ENCODE measurements at places on chromosomes 6 and 20.
A peak's percentile ranks its signal among the peaks of the same experiment; 100 is the strongest.

DNA sequence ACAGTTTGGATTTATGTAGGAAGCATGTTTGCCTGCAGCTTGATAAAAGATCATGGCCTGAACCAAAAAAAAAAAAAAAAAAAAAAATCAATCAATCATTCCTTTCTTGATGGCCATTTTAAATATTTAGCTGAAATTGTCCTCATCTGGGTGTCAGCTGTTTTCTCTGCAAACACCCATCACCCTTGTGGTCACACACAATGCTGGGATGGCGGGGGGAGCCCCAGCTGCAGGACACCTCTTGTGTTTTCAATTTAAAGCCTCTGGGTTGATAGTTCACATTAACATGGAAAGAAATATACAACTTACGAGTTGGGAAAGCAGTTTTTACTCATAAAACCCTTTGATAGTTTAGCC lies 160.4 kb downstream of the ZFP64 start:
- DNase-seq = no peak

DNA sequence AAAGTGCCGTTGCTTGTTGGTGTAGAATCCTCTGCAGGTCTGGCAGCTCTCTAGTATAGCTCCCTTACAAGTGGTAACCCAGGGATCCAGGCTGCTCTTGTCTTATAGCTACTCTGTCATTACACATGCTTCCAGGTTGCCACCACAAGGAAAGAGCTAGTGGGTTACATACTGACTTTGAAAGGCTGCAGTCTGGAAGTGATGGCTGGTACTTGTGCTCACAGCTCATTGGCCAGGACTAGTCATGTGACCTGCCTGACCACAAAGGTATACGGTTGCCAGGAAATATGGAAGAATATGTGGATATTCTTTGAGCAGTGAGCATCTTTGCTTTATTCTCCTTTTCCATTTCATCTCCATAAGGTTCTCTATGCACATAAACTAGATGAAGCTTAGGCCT lies 46.0 kb downstream of the RREB1 start:
- DNase-seq = no peak

GRCh38 chr6:151690768-151691562 lies 116.5 kb upstream of the ESR1 start:
- no peak for DNase-seq

DNA sequence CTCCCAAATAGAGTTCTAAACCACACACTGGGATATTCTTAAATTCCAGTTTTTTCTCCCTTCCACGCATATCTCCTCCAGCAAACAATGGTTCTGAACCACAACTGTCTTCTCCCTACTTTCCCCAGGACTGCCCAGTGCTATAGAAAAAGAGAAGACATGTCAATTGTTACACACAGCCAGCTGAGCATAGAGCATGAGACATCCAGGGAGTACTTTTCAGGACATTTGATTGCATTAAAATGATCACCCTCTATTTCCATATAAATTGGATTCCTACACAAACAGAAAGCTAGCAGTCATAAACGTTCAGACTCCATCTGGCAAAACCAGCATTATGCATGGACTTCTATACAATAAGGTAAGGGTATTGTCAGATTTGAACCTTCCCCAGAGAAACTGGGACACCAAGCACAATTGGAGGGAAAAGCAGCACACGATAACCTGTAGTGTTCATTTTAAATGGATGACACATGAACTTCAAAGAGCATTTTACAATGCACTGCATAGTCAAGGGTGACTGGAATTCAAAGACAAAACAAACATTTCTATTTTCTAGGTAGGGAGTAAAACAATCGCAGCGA lies 93.1 kb upstream of the HEY2 start:
- no peak for DNase-seq

GRCh38 chr6:43074847-43075669 lies 1.1 kb upstream of the PTK7 start:
- no peak for DNase-seq

DNA sequence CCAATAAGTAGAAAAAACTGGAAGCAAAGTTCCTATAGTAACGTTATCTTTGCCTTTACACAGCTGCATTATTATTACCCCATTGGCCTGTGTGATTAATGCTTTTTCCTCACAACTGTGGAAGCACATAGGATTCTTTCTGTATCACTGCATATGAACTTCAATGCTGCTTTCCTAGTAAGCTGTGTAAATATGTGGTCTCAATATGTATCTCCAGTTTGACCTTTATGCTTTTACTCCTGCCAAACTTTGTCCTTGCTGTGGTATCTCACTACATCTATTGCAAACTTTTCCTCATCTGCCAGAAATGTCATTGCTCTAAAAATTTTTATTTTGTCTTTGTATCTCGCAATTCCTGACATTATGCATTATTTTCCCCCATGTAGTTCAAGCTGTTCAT lies 168.6 kb downstream of the ZFAND3 start:
- no peak for DNase-seq

DNA sequence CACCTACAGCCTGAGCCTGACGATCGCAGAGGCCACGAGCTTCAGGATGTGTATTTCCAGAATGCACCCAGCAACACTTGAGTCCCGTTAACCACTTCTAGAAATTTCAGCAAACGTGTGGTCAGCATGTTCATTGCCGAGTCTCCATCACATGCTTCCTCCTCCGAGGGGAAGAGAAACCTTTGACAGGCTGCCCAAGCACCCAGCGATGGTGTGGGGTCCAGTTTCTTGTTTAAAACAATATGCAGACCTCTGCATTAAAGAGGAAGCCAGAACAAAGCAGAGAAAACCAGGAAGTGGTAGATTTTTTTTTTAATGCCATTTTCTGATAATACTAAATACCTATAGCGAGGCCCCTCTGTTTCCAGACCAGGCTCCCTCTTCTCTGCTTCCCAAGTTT lies 71.9 kb downstream of the GNAS-AS1 start:
- no peak for DNase-seq

GRCh38 chr20:16147216-16147615 lies 426.0 kb downstream of the KIF16B start:
- no peak for DNase-seq

GRCh38 chr6:3918469-3918868 lies 69.3 kb downstream of the FAM50B start:
- no peak for DNase-seq

DNA sequence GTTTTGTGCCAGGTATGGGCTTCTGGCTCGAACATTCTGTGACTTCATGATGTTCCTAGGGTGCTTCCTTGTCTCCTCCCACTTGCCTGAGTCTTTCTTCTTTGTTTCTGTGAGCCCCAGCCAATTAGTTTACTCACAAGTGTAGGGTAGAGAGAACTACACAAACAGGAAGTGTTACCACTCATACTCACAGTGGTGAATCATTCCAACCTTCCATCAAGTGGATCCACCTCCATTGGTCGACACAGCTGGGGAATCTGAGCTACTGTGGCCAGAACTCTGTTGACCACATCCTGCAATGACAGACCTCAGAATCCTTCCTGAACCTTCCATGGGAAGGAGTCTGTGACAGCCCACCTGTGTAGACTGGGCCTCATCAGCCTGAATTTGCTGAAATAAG lies 76.8 kb downstream of the UNC5CL start:
- no peak for DNase-seq

- no peak for DNase-seq
These were observed 42.8 kb upstream of the TAF8 start for GRCh38 chr6:42007286-42008137.

GRCh38 chr20:60007464-60007863 lies 49.2 kb downstream of the CDH26 start:
- DNase-seq = no peak

- DNase-seq = no peak
These were observed 49.5 kb upstream of the TULP4 start for GRCh38 chr6:158262755-158263154.

DNA sequence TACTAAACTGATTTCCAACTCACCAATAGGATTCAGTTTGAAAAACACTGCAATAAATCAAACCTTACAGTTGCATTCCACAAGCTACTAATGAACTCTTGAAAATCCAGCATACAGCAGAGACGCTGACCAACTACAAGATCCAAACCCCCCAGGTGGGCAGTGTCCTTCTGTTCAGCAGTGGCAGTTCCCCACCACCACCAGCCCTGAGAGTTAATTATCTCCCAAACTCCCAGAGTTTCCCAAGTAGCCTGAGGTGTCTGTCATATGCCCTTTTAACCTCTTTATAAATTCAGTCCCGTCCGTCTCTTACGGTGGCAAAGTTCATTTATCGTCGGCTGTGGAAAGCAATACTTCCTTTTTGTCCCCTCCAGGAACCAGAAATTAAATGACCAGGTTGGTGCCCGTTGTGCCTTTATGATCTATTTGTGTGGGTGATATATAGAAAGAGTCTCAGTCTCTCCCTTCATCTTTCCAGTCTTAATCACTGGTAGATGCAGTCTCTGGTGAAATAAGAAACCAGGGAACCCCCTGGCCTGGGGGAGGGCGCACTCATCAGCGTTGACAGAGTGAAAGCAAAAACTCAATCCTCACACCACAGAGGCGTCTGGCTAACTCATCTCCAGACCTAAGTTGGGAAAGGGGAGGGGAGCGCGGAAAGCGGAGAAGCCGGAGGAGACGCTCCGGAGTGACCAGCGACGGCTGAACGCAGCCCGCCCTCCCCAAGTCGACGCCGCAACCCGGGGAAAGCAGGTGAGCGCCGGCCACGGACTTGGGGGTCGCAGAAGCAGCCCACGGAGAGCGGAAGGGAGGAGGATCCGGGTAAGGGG lies 717 bp downstream of the MRPL14 start:
- DNase-seq = peak; percentile 32

DNA sequence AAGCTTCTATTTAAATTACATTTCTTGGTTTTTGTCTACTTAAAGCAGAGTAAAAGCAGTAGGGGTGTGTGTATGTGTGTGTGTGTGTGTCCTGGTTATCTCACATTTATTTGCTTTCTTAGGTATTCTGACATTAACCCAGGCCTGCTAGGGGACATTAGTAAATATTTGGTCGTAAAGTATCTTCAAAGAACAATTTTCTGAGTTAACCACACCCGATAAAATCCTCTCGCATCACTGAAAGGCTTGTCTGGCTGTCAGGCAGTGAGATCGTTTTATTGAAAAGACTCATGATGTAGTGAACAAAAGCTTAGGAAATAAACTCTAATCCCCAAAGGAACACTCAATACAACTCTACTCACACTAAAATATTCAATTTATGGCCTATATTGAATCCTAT lies 77.9 kb downstream of the ZNF217 start:
- DNase-seq = no peak

- no peak for DNase-seq
These were observed 550.0 kb downstream of the EYS start for GRCh38 chr6:65157025-65157424.

- no peak for DNase-seq
These were observed 10.5 kb downstream of the BCL2L1 start for GRCh38 chr20:31712112-31712553.

DNA sequence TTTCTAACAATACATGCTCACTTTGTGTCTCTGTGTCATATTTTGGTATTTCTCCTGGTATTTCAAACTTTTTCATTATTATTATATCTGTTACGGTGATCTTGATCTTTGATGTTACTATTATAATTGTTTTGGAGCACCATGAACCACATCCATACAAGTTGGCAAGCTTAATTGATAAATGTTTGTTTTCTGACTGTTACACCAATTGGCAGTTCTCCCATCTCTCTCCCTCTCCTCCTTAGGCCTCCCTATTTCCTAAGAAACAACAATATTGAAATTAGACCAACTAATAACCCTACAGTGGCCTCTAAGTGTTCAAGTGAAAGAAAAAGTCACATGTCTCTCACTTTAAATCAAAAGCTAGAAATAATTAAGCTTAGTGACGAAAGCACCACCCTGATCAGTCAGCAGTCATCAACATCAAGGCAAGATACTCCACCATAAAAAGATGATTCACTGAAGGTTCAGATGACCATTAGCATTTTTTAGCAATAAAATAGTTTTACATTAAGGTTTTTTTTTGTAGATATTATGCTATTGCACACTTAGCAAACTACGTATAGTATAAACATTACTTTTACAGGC lies 61.5 kb downstream of the IBTK start:
- no peak for DNase-seq

- DNase-seq = no peak
These were observed 537 bp downstream of the TCP1 start for GRCh38 chr6:159788753-159789376.

DNA sequence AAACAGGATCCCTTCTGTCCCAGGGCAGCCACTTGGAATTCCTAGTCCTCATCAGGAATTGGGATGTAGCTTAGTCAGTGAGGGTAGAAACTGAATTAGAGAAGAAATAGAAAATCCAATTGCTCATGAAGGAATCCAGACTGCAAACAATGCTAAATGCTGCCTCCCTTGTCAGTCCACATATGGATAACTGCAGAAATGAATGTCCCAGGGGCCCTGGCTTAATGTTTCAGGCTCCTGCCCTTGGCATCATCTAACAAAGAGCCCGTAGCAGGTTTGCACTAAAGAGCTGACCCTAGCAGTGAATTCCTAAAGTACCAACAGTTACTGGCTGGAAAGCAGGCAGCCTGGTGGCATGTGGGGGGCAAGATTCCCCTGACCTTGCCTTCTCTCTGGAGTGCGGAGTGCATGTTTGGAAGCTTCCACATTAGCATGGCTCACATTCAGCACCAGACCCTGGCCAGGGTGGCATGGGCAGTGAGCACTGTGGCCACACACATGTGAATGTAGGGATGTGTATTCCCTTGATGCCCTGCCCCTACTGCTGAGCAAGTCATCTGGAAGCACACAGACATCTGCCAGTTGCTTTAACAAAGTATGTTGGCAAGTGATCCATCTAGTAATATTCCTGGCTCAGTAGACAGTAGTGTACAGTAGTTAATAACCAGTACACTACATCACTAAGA lies 394.5 kb downstream of the CDC5L start:
- DNase-seq = no peak

DNA sequence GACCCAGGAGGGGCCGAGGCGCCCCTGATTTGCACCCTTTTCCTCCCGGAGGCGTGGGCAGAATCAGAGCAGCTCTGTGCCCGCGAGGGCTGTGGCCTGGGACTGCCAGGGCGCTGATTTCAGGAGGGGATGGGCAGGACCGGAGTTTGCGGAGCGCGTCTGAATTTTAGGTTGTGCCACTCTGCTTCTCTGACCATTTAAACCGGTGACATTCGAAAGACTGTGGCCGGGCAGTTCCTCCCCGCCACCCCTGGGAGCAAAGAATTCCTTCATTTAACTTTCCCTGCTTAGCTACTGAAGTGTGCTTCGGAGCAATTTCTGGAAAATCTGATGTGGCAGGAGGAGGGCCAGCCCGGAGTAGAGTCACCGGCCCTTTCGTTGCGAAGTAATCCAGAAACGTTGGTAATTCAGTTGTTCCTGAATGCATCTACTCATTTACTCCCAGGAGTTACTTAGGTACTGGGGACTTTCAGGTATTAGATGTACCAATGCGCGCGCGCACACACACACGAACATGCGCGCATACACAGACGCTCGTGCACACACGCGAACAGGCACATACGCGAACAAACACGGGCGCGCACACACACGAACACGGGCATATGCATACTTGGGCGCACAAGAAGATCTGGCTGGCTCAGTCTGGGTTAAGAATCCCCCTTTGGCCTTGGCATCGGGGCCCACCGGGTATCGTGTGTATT lies 568 bp downstream of the CCDC170 start:
- no peak for DNase-seq

Data from stimulated activated CD8-positive, alpha-beta memory T cell treated with anti-CD3 and anti-CD28 coated beads, Interleukin-4, amount 100 ng/mL, for 1 hour (primary cell).